ENCODE measurements at places on chromosomes 16 and 17.
A peak's percentile ranks its signal among the peaks of the same experiment; 100 is the strongest.

DNA sequence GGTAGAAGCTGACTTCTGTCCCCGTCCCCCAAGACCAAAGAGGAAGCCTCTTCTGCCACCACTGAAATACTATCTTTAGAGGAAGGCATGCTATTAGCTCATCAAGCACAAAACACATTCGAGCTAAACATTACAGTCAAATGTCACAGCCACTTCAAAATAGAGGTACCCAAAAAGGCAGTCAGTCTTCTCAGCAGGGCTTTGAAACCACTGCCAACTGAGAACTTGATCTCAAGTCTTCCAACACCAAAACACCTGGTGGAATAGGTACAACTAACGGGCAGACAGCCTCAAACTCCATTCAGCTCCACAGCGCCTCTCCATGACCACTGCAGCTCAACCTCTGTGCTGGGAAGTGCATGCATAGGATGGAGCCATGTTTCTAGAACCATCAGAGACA is 36.0 kb downstream of the ZFHX3 start:
- no peak for DNase-seq

DNA sequence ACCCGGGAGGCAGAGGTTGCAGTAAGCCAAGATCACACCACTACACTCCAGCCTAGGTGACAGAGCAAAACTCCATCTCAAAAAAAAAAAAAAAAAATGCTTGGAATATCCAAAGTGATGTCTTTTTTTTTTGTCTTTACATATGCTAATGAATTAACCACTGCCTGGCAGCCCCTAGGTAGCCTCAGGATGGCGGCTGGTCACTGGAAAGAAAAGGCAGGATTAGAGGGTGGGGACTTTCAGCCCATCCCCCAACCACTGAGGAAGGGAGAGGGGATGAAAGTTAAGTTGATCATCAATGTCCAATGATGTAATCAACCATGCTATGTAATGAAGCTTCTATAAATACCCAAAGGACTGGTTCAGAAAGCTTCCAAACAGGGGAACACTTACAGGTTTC is 26.8 kb downstream of the RNF157 start:
- DNase-seq = no peak

DNA sequence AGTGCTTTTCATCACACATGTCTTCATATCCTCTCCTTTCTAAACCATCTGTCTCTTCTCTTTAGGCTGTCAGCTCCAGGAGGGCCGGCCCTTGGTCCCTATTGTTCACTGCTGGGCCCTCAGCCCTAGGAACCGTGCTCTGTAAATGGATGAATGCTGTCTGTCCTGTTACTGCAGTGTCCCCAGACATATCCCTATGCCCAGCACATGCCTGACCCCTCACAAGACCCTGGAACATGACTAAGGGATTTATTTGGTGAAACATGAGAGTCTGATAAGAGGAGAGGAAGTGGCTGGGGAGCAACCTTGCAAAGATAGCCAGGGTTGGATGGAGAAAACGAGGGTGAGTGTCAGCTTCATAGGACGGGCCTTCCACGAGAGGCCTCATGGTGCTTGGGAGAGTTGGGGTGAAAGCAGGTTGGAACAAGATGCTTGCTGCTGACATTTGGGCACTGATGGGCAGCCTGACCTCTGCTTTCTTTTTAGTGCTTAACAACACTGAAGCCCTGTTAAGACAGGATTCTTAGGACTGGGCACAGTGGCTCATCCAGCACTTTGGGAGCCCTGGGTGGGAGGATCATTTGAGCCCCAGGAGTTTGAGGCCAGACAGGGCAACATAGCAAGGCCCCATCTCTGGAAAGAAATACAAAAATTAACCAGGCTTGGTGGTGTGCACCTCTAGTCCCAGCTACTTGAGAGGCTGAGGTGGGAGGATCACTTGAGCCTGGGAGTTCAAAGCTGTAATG is 39.0 kb downstream of the ABCC1 start:
- no peak for DNase-seq

GRCh38 chr16:844638-845350 is 44.3 kb upstream of the GNG13 start:
- no peak for DNase-seq

DNA sequence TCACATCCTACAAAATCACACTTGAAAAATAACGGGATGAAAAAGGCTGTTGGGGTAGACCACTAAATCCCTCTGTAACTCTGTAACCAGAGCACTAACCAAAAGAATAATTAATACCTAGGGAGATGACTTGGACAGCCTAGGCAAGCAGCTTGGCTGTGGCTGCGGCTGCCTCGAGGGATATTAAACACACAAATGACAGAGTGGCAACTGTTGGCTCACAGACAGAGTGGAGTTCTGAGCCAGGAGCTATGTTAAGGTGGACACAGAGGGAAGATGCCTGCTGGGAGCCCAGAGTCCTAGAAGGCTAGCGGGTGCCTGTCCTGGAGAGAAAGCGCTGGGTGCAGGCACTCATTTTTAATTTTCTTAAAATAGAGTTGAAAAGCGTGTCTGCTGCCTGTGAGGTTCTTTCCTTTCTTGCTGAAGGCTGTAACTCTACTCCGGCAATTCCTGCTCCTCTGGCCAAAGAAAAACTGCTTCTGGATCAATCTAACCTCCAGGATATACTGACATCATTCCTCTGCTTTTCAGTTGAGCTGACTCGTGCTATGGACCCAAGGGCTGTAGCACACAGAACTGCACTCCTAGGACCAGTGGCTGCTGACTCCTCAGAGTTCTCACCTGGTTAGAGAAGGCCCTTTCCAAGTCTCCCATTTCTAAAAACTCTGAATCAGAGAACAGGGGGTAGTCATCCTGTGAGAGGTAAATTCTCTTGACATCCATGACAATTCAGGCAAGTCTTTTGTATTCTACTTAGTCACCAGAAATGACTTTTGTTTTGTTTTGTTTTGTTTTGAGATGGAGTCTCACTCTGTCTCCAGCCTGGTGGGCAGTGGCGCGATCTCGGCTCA is 147.9 kb downstream of the STX8 start:
- no peak for DNase-seq

GRCh38 chr17:50593321-50593720 is 32.8 kb downstream of the CACNA1G start:
- DNase-seq = peak; percentile 85

DNA sequence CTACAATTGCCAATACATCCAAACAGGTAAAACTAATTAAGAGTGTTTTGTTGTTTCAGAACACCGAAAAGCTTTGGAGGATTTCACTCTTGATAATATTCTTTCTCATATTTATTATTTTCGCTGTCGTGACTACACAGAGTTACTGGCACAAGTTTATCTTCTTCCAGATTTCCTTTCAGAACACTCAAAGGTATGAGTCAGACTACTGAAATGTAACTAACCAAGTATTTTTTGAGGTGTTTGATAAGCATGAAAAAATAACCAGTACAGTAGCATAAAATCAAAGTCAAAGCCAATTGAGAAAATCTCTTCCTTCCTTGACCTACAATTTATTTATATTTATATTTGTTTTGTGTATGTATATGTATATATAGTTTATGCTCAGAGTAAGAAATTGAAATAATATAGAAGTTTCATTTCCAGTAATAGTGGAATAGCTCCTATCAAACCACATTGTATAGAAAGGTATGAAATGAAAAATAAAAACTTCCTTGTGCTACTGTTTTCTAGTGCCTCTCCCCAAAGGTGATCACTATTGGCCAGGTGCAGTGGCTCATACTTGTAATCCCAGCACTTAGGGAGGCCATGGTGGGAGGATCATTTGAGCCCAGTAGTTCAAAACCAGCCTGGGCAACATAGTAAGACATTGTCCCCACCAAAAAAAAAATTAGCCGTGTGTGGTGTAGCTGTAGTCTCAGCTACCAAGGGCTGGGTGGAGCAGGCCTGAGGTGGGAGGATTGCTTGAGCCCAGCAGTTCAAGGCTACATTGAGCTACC is 10.9 kb downstream of the RAD51C start:
- no peak for DNase-seq

DNA sequence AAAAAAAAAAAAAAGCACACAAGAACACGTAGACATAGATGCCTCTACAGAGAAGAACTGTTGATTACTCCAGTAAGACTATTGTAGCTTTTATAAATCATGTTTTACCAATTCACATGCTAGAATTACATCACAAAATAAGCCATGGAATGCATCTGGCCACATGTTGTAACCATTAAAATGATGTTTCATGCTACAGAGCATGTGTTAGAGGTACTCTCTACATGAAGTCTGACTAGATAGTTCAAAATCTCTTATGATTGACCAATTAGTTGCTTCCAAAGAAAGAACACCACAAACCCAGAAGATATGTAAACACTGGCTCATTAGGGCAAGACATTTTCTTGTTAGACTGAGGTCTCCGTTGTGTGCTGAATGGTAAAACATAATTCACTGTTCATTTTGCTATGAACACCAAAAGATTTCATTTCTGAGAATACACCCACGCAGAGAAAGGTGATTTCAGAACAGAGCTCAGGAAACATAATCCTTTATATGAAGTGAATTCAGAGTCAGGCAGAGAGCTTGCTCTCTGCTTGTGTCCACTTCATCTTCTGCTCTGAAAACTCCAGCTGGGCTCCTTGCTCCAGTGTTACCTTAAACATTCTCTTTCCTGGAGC is 411.4 kb upstream of the SOX9 start:
- DNase-seq = no peak

GRCh38 chr16:88796278-88796677 is 7.3 kb upstream of the CDT1 start:
- no peak for DNase-seq

GRCh38 chr16:68802190-68802589 is 41.1 kb upstream of the TANGO6 start:
- no peak for DNase-seq

GRCh38 chr16:777826-778225 is 10.4 kb downstream of the RPUSD1 start:
- no peak for DNase-seq
